ENCODE measurements at places on chromosomes 2 and 18.

DNA sequence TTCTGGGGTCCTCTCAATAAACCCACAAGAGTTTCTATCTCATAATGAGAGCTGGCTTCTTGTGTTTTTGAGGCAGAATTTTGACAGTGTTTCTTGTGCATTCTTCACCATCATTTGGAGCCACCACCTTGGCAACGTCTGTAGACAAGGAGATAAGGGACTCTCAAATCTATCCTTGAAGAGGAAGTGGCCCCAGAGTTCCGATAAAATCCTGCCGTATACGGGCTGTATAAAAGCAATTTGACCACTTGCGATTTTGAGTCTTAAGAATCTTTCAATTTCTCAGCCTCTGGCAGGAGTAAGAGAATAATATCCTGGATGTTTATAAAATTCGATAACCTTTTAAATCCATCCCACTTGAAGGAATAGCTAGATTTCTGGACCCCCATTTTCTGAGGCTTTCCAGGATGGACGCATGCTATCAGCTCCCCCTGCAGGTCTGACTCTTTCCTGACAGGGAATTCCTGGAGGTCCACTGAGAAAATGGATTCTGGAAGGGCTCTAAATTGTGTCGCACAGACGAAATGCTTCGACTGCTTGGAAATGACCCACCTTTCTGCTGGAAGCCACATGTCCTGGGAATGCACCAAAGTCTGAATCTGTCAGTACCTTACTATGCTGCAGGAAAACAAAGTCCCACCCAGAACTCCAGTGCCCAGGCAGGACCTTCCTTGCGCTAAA, 54.1 kb downstream of the E2F6 start:
- no peak for DNase-seq

- DNase-seq: no peak
Measured at GRCh38 chr2:157815421-157815820, 60.7 kb downstream of the ACVR1 start.

DNA sequence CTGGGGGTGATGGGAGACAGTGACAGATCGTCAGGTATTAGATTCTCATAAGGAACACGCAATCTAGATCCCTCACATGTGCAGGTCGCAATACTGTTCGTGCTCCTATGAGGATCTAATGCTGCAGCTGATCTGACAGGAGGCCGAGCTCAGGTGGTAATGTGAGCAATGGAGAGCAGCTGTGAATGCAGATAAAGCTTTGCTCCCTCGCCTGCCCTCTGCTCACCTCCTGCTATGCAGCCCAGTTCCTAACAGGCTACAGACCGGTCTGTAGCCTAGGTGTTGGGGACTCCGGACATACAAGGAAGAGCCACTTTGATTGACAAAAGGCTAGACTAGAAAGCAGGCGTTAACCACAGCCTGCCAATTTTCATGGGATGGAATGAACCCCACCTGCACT, 183.6 kb upstream of the TMEM200C start:
- no peak for DNase-seq

DNA sequence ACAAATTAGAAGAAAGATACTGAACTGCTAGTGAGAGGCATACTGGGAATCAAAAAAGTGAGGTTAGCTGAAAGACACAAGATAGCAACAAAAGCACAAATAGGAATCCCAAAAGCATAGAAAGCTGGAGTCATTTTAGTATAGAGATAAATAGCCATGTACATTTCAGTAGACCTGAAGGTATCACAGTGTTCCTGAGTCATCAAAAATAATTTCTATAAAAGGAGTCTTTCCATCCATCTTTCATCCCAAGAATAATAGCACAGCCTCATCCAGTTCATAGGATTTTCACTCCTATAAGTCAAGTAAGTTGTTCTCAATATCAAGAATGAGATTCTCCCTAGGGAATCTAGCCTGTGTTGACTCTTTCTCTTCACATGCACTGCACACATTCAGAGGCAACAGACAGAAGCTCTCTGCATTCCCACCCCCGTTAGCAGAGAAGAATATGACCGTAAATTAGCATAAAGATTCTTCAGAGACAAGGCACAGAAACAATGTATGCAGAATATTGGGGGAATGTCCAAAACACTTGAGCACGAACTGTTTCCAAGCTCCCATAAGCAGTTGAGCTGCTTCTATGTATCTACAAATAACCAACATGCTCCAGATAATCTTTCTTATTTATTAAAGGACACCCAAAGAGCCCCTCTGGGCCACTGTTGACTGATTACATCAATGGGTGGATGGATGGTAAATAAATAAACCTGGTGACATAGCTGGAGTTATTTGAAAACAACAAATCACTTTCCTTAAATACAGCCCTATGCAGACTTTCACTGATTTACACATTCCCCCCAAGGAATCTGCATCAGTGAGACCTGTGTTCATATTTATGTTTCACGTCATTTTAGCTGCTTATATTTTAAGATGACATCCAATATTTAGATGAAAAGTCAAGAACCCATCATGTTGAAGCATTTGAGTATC, 174.5 kb upstream of the PKDCC start:
- DNase-seq: no peak

- DNase-seq: no peak
Measured at GRCh38 chr2:130813722-130814121, 23.0 kb upstream of the ARHGEF4 start.

DNA sequence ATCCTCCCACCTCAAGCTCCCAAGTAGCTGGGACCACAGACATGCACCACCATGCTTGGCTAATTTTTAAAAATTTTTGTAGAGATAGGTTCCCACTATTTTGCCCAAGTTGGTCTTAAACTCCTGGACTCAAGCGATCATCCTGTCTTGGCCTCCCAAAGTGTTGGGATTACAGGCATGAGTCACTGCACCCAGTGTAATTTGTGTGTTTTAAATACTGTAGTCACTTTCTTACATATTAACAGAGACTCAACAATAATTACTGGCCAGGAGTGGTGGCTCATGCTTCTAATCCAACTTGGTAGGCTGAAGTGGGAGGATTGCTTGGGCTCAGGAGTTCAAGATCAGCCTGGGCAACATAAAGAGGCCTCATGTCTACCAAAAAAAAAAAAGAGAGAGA, 293.0 kb downstream of the RDH14 start:
- DNase-seq: no peak

- no peak for DNase-seq
Measured at GRCh38 chr18:31793531-31793930, 32.9 kb upstream of the SLC25A52 start.

DNA sequence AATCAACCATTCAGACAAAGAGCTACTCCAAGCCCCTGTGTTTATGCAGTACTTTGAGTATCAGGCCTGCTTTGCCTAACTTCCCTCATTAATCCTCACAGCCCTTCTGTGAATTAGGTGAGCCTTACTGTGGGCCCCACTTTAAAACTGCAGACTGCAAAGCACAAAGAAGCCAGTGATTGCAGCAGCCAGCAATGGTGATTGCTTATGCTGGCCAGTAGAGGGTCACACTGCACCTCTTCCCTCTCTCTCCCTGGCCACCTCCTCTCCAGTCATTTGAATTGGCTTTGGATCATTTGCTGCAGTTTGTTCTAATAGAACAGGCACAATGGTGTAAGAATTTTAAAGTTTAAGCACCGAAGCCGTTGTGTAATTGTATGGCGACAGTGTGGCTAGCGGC, 229.9 kb downstream of the AGPS start:
- no peak for DNase-seq

- no peak for DNase-seq
Measured at GRCh38 chr2:151337643-151338042, 19.7 kb upstream of the TNFAIP6 start.

DNA sequence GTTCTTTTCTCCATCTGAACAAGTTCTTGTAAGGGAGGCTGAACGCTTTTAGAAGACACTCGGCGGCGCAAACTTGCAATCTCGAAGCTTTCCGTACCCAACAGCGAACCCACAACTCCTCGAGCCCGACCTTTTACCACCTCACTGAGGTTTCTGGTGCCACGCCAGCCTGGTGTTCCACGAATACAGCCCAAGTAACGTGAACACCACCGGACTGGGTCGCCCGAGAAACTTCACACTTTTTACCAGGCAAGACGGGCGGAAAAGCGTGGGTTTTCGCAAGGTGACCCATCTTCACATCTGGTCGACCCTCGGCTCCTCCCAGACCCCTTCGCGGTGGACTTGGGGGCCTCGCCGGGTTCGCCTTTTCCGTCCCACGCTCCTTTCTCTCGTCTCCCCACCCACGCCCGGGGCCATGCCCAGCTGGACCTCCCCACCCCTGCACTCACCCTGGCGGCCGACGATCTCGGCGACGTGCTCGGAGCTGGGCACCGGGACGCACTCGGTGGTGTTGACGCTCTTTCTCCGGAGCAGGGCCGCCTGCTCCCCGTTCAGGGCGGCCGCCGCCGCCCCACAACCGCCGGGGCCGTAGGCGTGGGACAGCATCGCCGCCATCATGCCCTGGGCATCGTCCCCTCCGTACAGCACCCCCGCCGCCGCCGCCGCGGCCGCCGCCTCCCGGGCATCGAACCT, 1.2 kb downstream of the MEX3C start:
- peak; percentile 68 for DNase-seq

GRCh38 chr2:217222309-217222910, 362.5 kb upstream of the TNP1 start:
- DNase-seq: peak; percentile 20

GRCh38 chr2:33437815-33438214, 38.6 kb upstream of the RASGRP3 start:
- no peak for DNase-seq

DNA sequence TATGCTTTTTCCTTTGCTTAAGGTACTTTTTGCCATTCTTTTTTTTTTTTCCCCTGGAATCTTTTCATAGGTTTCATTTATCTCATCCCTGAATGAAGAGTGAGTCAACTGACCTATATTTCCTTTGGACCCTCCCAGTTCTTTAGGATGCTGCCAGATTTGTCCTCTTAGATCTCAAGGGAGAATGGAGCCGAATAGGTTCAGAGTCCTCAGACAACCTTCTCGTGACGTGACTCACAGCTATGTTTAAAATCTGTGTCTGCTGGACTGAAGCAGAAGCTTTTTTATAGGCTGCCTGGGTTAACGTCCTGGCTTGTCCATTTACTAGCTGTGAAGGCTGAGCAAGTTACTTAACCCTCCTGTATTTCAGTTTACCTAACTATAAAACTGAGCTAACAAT, 358.6 kb downstream of the DLGAP1 start:
- no peak for DNase-seq

GRCh38 chr2:201180010-201180409, 2.9 kb upstream of the CASP10 start:
- DNase-seq: no peak

DNA sequence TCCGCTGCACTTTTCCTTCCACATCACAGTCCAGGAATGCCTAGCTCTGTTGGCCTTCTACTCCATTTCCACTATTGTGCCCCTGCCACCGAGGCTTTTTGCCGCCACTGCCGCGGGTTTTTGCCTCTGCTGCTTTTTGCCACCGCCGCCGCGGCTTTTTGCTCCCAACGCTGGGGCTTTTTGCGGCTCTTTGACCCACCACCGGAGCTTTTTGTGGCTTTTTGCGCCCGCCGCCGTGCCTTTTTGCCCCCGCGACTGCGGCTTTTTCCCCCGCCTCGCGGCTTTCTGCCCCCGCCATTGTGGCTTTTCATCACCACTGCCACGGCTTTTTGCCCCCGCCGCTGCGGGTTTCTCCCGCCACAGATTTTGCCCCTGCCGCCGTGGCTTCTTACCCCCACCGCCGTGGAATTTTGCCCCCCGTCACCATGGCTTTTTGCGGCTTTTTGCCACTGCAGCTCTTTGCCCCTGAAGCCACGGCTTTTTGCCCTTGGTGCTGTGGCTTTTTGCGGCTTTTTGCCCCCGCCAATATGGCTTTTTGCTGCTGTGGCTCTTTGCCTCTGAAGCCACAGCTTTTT, 2798.7 kb upstream of the TEKT4 start:
- no peak for DNase-seq

DNA sequence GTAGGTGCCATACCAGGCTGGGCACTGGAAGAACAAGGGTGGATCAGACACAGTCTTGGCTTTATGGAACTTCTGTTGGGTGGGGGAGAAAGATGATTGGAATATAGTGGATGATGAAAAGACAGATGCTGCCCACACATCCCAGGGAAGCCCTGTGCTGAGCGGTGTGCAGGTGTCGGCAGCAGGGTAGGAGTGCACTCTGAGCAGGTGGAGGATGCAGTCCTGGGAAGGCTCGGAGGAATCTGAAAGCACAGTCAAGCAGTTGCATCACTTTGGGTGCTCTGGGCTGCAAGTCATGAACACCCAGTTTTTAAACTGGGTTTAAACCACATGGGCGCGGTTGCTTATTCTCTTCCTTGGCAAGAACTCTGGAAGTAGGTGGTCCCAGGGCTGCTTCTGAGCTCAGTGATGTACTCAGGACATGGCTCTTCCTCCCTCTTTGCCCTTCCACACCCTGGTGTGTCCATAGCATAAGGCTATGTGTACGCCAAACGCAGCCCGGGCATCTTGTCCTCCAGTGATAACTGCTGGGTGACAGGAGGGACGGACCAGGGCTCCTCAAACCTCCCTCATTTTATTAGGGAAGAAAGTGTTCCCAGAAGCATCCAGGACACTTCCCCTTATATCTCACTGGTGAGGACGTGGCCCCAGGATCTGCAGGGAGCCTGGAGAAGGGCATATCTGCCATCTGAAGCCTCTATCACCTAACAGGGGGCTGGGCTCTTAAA, 84.0 kb downstream of the SH3RF3 start:
- DNase-seq: no peak

- DNase-seq: no peak
Measured at GRCh38 chr2:191396794-191397193, 151.6 kb downstream of the MYO1B start.

DNA sequence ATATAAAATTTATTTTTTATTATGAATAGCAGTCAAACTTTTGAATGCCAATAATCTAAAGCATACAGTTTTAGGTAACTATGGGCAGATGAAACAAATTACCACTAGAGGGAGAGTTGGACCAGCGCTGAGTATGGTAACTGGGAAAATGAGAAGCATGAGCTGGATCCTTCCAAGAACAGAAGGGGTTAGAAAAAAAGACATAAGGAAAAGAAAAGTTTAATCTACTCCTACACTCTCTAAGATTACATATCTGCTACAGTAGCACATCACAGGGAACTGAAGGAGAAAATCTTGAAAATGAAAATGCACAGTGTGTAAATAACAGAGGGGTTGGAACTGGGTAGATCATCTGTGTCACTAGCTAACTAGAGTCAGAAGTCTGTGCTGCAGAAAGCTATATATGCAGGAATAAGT, 15.5 kb downstream of the REG3G start:
- DNase-seq: no peak

GRCh38 chr18:41113885-41114482, 841.0 kb upstream of the PIK3C3 start:
- no peak for DNase-seq

All from CD4-positive, alpha-beta T cell treated with Interleukin-2 at 100 ng/mL for 4 hours (primary cell).